ENCODE measurements at places on chromosomes 7 and 10.

DNA sequence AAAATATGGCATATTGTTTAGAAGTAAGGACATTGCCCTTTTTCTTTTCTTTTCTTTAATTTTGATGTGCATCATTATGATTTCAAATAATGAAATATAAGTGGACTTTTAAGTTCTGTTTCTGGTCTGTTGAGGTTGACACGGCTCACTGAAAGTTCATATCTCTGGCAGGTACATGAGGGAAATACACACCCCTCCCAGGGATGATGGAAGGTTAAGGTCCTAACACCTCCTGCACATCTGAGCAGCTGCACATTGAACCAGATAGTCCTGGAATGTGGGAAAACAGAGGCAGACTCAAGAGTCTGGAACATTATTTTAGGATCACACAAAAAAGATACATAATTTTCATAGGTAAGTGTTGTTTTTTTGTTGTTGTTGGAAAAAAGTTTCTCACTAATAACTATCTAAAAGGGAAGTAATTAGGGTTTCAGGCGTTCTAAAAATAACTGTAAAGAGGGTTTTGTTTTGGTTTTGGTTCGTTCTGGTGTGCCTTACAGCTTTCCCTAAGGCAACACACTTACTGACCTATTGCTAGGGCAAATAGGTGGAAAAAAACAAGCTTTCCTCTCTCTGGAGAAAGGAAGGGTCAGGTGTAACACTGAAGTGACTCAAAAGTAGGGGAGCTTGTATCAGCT is 201.2 kb upstream of the PRKCQ start:
- DNase-seq: no peak

GRCh38 chr7:47878662-47879061 is 69.6 kb downstream of the PKD1L1 start:
- no peak for DNase-seq

- no peak for DNase-seq
Observed at GRCh38 chr7:44309271-44310091, 15.9 kb downstream of the CAMK2B start.

DNA sequence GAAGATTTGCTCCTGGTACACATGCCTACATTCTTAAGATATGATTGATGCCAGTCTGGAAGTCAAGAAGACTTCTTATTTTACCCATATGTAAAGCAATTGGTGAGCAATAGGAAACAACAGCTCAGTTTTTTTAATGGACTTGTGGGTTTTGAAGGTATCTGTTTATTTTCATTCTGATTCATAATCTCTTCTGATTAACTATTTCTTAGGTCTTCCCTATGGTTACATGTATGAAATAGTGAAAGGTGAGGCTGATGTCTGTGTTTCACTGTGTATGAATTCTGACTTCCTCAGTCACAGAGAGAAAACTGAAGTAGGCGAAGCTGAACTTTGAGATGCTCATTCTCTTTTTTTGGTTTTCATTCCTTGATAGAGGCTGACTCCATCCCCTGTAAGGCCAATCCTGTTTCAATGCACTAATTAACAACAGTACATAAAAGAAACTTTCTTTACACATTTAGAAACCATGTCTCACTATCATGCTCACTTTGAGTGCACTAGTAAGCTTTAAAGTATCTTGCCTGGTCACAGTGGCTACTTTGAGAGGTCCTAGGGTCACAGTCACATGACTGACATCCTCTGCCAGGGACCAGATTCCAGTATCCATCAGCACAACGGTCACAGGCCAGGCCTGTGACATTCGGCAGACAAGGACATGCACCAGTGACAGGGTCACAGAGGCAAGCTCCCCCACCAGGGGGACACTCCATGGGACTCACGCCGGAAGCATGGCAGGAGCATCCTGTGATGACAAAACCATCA is 59.5 kb upstream of the LAMB1 start:
- DNase-seq: no peak

- DNase-seq: peak; percentile 19
Observed at GRCh38 chr7:17939606-17940301, 540 bp downstream of the SNX13 start.

DNA sequence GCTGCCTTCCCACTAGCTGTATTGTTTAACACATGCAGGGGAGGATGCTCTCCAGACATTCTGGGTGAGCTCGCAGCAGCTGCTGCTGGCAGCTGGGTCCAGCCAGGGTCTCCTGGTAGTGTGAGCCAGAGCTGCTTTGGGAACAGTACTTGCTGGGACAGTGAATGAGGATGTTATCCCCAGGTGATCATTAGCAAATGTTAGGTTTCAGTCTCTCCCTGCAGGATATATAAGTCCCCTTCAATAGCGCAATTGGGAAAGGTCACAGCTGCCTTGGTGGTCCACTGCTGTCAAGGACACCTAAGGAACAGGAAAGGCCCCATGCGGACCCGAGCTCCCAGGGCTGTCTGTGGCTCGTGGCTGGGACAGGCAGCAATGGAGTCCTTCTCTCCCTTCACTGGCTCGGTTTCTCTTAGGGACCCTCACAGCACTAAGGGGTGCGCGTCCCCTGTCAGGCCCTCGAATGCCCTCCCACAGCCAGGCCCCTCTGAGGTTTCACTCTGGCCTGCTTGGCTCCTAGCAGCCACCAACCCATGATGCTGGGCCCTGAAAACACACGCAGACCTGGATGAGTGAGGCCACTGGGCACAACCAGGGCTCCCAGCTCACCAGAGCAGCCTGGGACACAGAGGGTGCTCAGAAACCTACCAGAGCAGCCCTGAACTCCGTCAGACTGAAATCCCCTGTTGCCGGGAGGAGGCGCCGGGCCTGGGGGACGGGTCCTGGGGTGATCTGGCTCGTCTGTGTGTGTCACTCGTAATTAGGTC is 173.0 kb upstream of the LANCL2 start:
- DNase-seq: no peak

DNA sequence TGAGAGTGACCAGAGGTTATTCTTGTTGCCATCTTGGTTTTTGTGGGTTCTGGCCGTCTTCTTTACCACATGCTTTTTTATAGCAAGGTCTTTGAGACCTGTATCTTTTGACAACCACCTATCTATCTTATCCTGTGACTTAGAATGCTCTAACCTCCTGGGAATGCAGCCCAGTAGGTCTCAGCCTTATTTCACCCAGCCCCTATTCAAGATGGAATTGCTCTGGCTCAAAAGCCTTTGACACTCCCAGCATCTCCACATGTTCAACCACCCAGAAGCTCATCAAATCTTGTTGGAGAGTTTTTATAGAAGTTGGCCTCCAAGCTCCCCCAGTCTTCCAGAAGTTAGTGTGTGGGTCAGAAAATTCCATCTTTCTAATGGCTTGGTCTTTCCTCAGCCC is 464.3 kb upstream of the NRP1 start:
- no peak for DNase-seq

DNA sequence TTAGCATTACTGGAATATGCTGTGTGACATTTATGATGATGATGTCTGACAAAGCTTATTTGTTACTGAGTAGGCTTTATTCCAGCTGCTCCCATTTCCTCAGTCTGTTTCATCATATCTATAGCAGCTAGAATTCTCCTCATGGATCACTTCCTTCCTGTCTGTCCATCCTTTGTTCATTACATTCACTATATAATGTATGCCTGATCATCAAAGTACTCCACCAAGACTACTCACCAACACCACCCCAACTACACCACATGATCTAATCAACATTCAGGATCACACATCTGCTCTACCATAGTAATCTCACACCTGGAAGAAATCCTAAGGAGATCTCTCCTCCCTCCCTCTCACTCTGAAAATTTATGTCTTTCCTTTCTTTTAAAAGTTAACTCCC is 61.3 kb downstream of the APBB1IP start:
- DNase-seq: no peak

- DNase-seq: no peak
Observed at GRCh38 chr7:82204694-82205093, 238.9 kb downstream of the CACNA2D1 start.

GRCh38 chr10:110804376-110804775 is 67.4 kb upstream of the PDCD4 start:
- no peak for DNase-seq

DNA sequence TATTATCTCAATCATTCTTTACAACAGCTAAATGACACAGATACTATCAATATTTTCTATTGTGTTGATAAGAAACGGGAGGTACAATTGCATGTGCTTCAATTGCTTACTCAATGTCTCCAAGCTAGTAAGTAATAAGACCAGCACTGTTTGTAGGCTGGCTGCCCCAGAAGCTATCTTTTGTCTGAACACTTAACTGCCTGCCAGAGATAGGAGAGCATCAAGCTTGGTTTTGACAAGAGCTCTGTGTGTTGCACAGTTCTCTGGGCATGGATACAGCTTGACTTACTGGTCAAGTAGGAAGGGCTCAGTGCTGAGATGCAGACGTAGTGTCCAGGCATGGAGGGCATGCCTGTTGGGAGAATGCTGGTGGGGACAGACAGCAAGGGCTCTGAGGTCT is 26.3 kb upstream of the CAPZA2 start:
- no peak for DNase-seq

- no peak for DNase-seq
Observed at GRCh38 chr10:7092603-7093002, 318.2 kb downstream of the SFMBT2 start.

GRCh38 chr7:85178531-85179298 is 8.1 kb downstream of the SEMA3D start:
- DNase-seq: no peak

DNA sequence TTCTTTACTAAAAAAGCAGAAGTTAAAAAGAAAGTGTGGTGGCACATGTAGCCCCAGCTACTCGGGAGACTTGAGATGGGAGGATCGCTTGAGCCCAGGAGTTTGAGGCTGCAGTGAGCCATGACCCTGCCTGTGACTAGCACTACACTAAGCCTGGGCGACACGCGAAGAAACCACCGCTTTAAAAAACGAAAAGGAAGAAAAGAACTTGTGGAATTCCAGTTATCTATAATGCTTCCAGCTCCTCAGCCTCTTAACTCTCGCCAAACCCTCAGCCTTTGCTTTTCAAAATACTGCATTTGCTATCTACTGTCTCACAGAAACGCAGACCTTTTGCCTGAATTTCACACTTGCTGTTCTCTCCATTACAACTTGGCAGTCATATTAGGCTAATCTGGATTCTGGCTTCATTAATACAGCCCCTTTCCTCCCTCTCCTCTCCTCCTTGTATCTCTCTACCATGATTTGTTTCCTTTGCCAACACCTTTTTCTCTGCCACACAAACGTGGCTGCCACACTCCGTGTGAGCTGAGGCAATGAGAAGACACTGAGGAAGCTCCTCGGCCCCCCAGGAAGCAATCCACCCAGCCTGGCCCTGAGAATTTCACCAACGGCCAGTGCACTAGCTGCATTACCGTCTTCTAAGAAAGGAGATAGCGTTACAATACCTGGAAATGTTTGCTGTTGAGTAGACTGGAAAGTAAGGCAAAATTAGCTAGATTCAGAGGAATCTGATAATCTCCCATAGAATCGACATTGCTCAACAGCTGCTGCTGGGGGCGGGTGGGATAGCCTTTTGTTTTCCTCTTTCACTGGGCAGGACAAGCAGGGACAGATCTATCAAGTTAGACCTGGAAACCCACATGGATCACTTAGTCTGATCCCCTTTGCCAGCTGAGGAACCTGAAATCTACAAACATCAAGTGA is 37.2 kb downstream of the CALML5 start:
- DNase-seq: no peak

DNA sequence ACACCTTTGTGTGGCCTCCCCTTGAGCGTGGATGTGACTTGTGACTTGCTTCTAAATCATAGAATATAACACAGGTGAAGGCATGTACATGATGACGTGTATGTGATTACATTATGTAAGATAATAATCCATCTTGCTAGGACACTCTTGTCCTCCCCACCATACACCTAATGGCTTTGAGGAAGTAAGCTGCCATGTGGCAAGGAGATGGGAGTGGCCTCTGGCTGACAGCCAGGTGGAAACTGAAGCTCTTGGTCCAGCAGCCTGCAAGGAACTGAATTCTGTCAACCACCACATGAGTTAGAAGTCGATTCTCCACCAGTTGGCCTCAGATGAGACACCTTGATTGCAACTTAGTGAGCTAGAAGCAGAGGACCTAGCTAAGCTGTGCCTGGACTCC is 67.4 kb upstream of the ELN start:
- no peak for DNase-seq

DNA sequence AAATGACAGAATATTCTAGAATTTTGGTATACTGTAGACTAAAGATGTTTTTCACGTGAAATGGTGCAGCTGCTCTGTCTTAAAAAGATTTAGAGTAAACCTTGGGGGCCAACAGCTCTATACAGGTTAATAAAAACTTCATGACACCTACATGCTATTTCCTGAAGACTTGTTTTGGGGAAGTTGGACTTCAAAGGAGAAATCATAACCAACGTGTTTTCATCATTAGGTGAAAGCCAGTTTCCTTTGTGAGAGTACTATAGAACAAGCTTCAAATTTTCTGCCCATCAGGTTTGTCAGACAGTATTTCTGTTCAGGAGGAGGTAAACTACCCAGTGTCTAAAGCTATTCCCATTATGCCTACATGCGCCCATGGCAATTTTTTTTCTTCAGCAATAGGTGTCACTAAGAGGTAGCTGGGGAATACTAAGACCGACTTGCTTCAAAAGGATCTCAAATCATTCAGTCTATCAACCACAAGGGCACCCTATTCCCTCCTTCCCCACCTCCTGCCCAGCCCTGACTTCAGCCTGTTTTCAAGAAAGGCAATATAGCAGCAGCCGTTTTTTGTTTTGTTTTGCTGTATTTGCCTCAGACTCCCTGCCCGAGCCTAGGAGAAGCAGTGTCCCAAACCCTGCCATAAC is 237.3 kb upstream of the SP8 start:
- DNase-seq: no peak

DNA sequence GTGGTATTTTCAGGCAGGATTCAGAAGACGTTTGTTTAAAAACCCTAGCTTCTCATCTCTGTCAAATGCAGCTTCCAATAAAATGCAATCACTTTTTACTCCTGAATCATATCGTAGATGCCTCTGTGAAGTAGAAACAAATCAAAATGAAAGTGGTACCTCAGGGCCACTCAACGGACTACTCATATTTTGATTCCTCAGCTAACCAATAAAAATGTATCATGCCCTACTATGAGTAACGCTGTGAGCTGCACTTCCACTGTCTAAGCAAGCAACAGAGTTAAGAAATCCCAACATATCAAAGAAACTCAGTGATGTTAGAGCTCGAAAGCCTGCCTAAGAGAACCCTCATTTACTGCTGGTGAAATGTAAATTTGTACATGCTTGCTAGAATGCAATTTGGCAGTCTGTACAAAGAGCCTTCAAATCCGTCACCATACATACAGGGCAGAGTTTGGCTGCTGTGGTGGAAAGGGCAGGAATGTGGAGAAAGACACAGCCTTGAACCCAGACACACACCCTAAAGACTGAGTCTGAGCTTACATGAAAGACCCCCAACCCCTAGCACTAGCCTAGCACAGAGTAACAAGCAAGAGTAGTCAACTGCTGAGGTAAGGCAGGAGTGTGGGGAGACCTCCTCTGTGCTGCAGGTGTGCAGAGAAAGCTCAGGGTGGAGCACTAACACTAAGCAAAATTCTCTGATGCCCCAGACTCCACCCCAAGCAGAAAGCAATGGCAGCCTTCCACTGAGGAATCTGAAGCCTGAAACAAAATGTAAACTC is 151.5 kb downstream of the ANK3 start:
- DNase-seq: no peak

GRCh38 chr10:99529591-99530107 is 3.1 kb upstream of the NKX2-3 start:
- no peak for DNase-seq
